ENCODE measurements at places on chromosomes 6 and 20.

- no peak for DNase-seq
Observed at GRCh38 chr6:125363824-125364165, 62.0 kb upstream of the HDDC2 start.

- no peak for DNase-seq
Observed at GRCh38 chr20:10111139-10111958, 76.6 kb downstream of the ANKEF1 start.

DNA sequence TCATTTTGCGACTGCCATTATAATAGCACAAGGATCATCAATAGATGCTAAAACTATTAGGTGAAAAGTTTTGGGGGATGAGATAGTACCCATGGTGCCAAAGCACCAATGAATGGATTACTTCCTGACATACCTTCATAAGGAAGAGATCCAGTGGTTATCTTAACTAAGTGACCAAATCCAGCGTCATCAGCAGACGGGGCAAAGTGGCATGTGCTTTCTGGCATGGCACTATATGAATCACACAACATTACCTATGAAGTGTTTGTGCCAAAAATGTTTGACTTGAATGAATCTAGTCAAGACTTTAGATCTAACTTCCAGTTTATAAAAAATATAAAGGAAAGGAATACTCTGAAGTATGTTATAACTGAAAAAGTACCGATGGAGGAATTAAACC, 10.8 kb downstream of the TRIM26 start:
- no peak for DNase-seq

DNA sequence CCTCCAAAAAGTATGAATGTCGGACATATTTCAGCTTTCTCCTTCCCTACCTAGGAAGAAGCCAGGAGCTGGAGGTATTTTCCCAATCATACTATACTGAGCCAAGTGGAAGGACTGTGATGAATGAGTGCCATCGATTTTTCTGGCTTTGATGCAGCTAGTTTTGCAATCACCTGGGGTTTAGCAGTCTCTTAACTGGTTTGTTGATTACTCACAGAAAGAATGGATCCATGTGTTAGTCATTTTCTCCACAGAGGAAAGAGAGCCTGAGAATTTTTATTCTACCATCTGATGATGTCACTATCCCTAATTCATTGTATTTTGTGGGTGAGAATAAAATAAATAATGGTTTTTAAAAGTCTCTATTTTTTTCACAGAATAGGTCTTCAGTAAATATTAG, 282.9 kb upstream of the RNF217 start:
- DNase-seq, result no peak

DNA sequence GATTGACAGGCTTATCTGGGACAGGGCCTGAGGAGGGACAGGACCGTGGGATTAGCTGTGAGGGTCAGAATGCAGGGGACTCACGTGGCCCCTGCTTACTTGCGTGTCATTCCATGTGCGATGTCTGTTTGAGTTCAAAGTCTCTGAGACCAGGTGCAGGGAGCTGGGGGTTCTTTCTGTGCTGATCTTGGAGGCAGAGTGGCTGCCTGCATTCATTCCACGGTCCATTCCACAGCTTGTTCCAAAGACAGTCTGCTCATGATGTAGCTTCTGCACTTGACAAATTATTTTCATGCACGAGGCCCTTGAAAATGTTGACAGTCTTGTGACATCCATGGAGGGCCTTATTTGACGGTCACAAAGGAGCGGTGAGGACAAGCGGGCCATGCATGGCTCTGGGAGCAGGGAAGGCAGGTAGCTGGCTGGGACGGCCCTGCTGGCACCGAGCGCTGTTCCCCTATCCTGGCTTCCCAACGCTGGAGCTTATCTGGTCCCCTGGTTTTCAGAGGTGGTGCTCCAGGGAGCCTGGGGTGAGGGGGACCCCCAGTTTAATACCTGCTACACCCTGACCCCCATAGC, 156.3 kb upstream of the RNF24 start:
- DNase-seq, result no peak

DNA sequence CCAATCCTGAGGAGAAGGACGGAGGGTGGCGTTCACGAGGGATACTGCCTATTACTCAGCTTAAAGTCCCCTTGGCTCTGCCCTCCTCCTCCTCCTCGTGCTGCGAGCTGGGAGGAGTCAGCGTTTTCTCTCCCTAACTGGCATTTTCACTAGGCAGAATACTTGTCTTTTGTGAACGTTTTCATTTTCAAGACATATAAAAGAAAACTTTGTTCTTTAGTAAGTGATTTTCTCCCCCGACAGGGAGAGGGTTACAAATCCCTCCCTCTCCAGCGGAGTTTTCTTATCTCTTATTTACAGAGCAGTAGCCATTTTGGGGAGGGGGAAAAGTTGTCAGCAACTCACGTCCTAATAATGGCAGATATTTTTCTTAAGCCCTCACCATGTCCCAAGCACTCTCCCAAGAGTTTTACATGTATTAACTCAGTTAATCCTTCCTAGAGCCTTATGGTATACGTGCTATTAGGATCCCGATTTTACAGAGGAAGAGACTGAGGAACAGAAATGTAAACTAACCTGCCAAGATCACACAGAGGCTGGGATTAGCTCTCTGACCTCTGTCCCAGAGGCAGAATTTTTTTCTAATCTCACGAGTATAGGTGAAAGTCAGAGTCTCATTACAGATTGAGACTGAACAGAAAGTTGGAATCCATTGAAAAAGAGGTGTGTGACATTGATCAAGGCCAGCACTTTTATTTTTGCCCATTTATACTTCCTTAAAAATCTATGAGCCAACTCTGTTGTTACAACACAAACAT, 30.0 kb upstream of the ZNF217 start:
- peak; percentile 41 for DNase-seq

GRCh38 chr6:63887002-63887751, 251.6 kb downstream of the PHF3 start:
- DNase-seq, result no peak

GRCh38 chr6:10556589-10556988, 35.4 kb downstream of the GCNT2 start:
- DNase-seq, result no peak

DNA sequence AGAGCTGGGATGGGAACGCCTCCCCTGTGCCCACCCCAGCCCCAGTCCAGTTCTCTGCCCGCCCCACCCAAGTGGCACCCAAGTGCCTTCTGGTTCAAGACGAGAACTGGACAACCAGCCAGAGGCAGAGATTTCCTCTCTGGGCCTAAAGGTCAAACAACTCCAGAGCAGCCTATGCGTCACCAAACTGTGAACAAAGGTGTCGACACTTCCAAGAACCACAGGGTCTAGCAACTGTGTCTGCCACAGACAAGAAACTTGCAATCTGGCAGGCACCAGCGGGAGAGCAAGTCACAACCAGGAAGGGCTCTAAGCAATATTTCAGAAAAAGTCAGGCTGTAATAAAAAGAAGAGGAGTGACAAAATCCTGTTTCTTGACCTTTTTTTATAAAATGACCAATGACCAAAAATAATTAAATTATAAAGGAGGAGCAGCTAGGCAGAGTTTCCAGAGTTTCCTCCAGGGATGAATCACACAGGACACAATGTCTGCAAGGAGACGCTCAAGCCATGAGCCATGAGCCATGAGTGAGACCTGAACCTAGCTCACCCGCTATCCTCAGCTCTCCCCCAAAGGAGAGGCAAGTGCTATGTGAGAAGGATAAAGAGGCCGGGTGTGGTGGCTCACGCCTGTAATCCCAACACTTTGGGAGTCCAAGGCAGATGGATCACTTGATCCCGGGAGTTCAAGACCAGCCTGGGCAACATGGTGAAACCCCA, 11.1 kb downstream of the EDEM2 start:
- no peak for DNase-seq

DNA sequence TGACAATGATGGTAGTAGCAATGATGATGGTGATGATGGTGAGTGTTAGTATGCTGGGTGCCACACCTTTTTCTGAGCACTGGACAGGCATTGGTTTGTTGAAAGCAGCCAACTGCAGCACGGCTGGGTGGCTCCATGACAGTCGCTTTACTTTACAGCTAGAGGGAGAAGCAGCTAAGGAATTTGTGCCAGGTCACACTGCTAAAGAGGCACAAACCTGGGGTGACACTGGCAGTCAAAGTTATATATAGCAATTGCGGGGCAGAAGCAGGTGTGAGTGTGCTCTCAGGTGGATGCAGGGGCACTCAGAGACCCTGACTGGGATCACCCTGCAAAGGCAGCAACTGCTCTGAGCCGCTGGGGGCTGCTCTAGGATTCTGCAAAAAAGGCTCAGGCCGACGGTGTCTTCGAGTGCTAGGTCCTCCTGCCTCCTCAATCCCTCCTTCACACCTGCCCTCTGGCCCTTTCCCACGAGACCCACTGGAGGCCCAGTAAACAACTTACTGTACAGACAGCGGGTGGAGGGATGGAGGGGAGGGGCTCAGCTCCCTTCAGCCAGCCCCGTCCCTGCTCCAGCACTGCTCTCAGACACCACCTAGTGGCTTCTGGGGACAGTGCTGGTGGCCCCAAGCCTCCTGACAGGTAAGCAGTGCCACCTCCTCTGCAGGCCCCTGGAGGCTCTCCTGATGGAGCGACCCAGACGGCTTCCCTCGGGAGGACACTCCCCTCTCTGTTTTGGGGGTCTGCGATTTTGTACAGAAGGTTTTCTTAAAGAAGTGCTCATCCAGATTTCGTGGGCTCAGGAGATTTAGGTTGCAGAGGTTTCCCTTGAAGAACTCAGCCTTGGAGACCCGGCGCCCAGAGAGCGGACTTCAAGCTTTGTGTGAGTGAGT, 4.4 kb upstream of the RPS21 start:
- peak; percentile 74 for DNase-seq

DNA sequence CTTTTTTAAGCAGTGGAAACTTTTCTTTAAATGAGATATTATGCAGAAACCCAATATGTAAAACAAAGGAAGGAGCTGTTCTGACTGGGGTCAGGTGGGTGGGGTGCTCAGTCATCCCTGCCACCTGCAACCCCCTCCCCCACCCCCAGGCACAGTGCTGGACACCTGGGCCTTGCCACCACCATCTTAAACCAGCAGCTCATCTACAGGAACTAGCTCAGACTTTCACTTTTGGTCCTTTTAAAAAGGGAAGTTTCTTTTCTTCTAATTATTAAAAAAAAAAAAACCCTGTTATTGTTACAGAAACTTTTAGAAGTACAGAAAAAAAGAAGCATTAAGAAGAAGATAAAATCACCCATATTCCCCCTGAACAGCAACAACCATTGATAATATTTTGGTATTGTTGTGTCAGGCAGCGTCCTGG, 37.1 kb downstream of the PPP1R16B start:
- no peak for DNase-seq

- DNase-seq, result no peak
Observed at GRCh38 chr6:141906569-141907080, 226.1 kb upstream of the GJE1 start.
